Glomerular endothelial cell (primary cell): ENCODE measurements at places on chromosomes 1 and 21. TPM values are rescaled to one million over a fixed set of nuclear protein-coding genes. Genes with fewer than 3 reads are reported as not detected.

Gene VAMP3
- 199 and 205 TPM in 2 replicates for total RNA-seq

Gene PRAMEF27
- not detected in 2 replicates for total RNA-seq

Gene UTS2
- not detected in 2 replicates for total RNA-seq

Gene TEDDM1
- not detected in 2 replicates for total RNA-seq

Gene GFI1
- total RNA-seq: 0.35 TPM in 1 of 2 replicates, not detected in the other

Gene SLC6A9
- 0.15 and 1.5 TPM in 2 replicates for total RNA-seq

Gene S1PR1
- 260 and 279 TPM in 2 replicates for total RNA-seq

Gene LRRC53
- total RNA-seq: not detected in 2 replicates

Gene RPE65
- not detected in 2 replicates for total RNA-seq

Gene RAP1GAP
- 0.82 TPM in 1 of 2 replicates, not detected in the other for total RNA-seq

Gene GBP6
- not detected in 2 replicates for total RNA-seq

DNA sequence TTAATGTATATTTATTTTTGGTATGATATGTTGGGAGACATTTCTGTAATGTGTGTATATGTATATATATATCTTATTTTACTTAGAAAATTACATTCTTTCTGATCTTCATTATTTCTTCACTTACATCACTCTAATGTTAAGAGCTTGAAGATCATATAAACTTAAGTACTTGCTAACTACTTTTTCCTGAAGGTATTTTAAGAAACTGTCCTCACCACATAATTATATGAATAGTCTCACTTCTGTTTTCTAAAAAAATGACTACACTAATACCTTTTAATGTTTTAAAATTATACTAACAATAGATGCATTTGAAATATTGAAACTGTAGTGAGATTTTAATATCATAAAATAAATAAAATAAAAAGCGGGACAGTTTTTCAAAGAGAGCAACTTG, 377.1 kb downstream of the LRRIQ3 start:
- DNase-seq: no peak

DNA sequence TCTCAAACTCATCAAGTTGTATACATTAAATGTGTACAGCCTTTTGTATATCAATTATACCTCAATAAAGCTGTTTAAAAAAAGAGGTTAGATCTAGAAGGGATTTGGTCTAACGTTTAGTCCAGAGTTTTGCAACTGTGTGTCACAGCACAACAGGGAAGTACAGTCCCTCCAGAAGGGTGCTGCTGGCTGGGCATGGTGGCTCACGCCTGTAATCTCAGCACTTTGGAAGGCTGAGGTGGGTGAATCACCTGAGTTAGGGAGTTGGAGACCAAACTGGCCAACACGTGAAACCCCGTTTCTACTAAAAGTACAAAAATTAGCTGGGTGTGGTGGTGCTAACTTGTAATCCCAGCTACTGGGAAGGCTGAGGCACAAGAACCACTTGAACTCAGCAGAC, 78.3 kb upstream of the HAO2 start:
- no peak for DNase-seq

DNA sequence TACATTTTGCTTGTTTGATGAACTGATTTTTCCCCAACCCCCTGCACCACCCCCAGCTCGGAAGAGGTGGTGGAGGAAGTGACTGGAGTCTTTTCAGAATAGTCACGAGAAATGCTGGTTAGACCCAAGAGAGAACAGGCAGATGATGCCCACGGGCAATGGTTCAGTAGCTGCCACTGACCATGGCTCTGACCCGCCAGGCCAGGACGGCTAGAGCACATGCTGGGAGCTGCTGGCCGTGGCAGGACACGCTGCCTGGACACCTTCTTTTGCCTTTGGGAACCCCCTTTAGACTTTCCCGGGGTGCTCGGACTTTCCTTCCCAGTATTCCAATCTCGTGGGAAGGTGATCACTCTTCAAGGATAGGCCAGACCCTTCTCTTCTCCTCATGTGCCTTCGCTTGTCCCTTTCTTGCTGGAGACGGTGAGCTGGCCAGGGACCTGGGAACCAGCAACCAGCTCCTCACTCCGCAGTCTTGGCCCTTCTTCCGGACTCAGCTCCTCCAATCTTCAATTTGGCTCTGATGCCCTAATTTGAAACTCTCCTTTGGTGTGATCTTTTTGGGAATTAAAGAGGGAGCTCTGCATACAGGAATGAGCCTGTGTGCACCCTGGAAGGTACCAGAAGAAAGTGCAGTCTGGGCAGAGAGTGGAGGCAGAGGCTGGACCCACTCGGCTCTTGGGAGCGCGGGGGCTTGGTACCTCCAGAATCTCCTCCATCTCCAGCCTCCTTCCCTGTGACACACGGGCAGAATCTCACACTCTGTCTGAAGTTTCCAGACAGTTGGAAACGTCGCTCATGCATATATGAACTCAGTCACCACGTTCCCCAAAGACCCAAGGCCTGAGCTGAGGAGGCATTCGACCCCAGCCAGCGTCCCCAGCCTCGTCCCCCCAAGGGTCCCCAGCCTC, 4.0 kb upstream of the PDE9A start:
- no peak for DNase-seq

GRCh38 chr1:172354291-172355274, 65.9 kb upstream of the C1orf105 start:
- DNase-seq: no peak

DNA sequence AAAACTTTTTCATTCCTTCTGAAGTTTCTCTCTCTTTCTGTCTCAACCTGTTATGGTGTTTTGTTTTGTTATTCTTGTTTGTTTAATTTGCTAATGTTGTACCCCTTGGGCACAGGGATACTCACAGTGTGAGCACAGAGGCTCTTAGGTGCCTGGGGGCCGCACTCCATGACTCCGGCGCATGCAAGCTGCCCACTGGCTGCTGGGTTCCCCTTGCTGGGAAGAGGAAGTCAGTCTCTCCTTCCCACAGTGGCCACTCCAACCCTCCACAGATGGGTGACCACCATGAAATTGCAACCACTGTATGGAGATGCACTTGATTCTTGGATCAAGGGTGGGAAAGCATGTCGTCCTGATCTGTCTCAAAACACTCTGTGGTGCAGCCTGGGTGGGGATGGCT, 4.6 kb upstream of the CD1A start:
- no peak for DNase-seq

GRCh38 chr1:85128316-85128715, 72.5 kb downstream of the SYDE2 start:
- no peak for DNase-seq

DNA sequence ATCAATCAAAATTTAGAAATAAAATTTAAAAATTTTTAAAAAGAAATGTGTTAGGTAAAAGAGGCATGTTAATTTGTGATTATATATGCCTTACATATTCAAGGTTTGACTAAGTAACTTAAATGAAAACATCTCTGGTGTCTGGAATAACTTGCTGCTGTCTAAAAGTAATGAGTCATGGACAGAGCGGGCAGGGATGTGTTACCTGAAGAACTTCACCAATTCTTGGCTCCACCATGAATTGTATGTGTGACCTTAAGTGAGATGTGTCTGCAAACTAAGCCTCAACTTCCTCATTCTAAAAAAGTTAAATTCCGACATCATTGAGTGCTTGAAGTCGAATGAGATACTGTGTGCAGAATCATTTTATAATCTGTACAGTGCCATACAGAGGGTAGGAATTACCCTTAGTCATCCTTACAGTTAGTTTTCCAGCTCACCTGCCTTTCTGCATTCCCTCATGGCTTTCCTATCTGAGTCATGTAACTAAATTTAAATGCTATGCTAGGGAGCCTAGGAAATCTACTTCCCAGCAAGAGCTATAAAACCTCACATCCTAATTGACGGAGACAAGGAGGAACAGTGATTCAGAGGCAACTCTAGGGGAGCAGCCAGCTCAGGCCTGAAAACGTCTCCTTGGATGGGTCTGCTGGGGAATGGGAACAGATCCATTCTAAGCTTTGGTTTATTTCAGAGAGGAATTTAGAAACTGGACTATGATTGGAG, 100.7 kb upstream of the TSPAN2 start:
- no peak for DNase-seq

DNA sequence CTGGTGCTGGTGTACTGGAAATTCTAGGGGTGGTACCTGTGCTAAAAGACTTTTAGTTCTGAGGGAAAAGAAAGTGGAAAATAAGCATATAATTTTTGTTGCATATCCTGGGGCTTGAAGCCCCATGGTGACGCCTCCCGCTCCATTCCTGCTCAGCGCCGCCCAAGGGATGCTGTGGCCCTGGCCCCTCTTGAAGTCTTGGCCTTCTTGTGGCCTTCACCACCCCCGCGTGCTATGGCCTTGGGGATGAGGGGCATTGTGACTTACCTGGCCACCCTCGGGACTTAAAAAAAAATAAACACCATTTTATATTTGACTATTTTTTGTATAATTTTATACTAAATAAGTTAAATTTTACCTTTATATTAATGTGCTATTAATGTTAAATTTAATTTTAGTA, 15.3 kb downstream of the IFI16 start:
- DNase-seq: no peak

DNA sequence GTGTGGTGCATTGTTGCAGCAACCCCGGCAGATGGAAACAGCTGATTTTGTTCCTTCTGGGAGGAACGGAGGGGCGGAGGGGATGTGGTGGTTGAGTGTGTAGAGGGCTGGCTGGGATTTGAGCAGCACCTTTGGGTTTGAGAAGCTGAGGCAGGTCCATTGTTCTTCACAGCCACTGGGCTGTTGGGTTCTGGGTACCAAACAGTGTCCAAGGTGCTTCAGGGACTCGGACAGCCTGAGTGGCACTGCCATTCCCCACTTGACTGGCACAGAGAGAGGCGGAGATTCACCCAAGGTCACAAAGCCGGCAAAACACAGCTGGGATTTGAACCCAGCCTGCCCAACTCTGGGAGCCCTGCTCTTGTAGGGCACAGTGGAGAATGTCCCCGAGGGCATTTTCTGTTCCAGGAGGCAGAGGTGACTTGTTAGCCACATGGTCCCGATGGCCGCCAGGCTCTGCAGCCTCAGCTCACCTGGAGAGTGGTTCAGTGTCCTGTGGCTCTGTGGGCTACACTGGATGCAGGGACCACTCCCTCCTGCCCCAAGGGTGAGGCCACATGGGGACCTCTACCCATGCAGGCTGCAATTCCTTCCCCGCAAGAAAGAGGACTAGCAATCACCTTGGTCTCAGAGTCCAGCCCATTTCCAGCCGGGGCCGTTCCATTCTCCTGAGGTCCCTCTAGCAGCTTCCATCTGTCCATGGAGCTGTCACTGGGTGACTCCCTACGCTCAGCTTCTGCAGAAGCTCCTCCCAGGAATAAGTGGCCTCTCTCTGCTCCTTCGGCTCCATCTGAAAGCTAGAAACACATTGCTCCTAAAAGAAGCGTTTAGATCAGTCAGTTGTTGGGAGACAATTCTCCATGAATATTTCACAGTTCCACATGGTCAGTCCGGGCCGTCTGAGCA, 31.2 kb upstream of the C1orf174 start:
- DNase-seq: no peak

DNA sequence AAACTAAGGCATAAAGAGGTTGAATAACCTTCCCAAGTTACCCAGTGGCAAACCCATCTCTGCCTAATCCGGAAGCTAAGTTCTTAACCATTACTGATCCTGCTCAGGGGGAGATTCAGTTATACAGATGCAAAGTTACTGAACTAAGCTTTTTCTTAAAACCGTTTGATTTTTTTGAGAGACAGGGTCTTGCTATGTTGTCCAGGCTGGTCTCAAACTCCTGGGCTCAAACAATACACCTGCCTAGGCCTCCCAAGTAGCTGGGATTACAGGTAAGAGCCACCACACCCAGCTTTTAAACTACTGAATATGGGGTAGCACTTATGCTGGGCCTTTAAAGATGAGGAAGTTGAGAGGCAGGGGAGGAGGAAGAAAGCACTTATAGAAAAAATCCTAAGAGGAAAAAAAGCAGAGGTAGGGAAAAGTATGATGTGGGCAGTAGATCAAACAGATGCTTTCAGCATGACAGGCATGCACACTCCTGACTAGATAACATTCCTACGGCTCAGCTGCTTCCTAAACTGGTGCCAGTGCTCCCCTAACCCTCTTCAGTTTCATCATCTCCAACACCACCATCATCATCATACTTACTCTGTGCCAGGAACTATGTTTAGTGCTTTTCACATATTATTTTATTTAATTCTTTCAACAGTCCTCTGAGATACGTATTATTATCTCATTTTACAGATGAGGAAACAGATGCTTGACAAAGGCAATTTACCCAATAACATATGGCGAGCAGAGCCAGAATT, 5.8 kb downstream of the PAFAH2 start:
- DNase-seq: no peak

- no peak for DNase-seq
These were observed 29.9 kb upstream of the SAMD13 start for GRCh38 chr1:84271441-84272151.
